ENCODE measurements at places on chromosomes 1 and 21.
A peak's percentile ranks its signal among the peaks of the same experiment; 100 is the strongest.

DNA sequence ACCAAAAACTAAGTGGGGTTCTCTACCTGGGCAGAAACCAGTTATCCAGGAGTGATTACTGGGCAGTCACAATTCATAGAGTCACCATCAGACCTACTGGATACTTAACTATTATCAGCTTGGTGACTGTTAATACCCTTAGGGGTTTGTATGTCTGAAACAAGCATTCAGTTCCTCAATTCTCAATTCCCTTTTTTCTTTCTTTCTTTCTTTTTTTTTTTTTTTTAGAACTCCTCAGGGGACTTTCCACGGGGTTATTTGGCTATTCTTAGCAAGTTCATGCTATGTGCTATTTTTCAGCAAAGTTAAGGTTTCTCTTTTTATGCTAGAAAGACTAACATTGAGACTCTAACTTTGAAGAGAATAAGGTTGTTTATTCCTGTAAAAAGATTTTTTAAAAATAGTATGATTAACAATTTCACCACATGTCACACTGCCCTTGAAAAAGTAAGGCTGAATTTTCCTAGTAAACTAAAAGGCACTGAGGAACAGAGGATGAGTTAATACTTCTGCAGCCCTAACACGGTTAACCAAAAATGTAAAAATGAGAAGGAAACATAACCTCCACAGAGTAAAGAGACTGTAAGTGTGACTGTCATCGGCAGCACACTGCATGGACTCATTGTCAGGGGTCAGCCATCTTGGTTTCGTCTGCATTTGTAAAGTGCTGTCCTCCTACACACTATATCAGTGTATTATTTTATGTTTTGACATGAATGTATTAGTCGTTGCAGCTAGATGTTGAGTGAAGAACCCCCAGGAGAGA, 310.2 kb downstream of the NTNG1 start:
- DNase-seq, result no peak

GRCh38 chr1:10940451-10940804, 72.0 kb upstream of the TARDBP start:
- no peak for DNase-seq

DNA sequence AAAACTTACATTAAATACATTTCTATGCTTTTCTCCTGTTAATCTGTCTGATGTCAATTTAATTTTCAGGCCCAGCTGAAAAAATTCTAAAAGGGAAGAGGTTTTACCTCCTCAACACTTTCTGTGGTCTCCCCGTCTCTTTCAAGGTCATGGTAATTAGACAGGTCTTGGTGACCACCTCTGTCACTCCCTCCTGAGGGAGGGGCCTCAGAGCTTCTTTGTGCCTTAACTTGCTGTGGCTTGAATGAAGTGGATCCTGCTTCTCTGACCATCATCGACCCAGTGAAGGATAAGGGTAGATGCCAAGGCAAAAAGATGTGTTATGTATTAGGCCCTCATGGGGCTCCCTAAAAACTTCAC, 40.8 kb upstream of the OSBPL9 start:
- no peak for DNase-seq

DNA sequence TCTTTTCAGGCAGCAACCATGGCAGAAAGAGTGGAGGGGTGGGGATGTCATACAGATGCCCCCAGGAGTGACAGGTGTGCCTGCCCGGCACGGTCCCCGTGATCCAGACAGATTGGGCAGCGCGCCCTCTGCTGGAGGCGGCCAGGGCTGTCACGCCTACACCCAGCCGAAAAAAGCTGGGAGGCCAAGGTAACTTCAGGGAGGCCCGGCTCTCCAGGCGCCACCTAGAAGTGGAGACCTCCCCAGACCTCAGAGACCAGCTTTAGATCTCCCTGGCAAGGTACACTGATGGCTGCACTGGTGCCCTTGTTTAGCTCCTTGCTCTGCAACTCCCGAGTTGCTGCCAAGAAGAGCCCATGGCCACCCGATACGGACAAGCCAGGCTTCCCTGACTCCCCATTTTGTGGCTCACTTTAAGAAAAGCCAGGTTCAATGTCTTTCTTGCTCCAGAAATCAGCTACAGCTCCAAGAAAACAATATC, 6.6 kb downstream of the GOLT1A start:
- peak; percentile 41 for DNase-seq

GRCh38 chr1:173052681-173053196, 2.0 kb upstream of the TNFSF18 start:
- DNase-seq, result no peak

- no peak for DNase-seq
These were observed 362.6 kb upstream of the ADGRL4 start for GRCh38 chr1:79369091-79369490.

DNA sequence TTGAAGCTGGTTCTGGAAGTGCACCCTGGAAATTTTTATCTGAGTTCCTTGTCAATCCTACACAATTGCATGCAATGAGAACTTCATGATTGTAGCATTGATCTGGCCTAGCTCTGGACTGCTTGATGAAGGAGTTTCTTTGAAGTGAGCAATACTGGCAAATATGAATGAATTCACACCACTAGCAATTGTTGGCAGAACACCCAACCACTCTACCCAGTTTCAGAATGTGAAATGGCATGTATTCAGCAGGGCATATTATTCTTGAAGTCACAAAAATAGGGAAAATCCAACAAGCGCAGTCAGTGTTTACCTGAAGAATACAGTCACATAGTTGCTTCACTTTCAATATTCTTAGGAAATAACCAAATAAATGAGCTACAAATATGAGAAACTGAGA, 57.3 kb downstream of the RGS5 start:
- no peak for DNase-seq
